ENCODE measurements at places on chromosomes 5 and 9.

GRCh38 chr9:113808391-113809358 is 67.4 kb upstream of the ZNF618 start:
- DNase-seq, result no peak

DNA sequence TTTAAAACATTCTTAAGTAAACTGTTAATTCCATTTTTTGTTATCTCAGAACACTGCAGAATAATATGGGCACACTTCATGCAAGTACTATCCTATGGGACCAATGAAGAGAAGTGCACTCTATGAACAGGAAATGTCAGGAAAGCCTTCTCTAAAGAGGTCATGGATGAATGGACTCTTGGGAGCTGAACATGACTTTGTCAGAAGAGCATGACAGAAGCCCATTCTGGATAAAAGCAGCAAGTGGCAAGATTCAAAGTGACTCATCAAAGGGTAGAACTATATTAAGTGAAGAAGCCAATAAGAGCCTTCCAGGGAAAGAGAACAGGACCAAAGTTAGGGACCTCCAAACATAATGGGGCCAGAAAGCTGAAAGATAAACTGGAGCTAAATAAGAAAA is 94.0 kb downstream of the RAPGEF6 start:
- no peak for DNase-seq

- DNase-seq, result no peak
These were observed 857 bp downstream of the FAM169A start for GRCh38 chr5:74865256-74865803.

DNA sequence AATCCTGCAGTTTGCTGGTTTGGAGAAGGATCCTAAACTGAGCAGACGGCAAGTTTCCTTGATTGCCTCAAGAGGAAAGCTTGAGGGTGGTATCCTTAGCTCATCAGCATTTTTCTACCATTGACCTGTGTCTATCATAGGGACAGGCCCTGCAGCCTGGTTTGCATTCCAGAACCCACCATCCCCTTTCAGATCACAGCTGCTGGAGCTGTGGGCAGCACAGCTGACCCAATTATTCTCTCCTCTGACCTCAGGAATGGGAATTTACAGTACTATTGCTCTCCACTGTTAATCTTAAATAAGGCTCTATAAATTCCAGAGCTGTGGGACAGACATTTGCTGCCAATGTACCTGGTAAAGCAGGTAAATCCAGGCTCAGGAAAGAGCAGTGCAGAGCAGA is 163.0 kb downstream of the SPOCK1 start:
- no peak for DNase-seq

GRCh38 chr9:97364769-97365490 is 47.0 kb upstream of the TDRD7 start:
- DNase-seq, result no peak

- DNase-seq, result no peak
These were observed 167.9 kb upstream of the MOCS2 start for GRCh38 chr5:53277491-53277890.

DNA sequence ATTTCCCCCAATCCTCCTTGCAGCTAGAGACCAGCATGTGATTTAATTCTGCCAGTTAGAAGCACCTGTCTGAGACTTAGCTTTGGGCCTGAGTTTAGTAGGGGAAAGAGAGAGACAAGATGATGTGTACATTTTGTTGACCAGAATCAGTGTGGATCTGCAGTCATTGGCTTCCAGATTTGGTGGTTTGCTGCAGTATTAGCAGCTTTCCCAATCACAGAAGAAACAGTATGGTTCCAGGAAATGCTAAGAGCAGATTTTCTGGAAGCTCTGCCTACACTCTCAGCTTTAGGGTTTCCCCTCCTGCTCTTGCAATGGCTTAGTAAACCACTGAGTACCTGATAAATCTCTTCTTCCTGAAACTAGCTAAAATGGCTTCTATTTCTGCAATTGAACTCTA is 48.8 kb upstream of the FREM1 start:
- no peak for DNase-seq

DNA sequence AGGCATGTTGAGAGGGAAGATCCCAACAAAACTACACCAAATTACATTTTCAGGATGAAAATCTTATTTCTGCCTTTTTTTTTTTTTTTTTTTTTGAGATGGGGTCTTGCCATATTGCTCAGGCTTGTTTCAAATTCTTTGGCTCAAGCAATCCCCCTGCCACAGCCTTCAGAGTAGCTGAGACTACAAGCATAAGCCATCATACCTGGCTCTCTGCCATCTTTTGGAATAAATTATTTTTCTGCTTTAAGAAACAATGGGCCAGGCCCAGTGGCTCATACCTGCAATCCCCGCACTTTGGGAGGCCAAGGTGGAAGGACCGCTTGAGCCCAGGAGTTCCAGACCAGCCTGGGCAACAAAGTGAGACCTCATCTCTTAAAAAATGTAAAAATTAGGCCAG is 14.3 kb downstream of the AFF4 start:
- DNase-seq, result no peak

GRCh38 chr9:98960409-98960808 is 16.7 kb downstream of the COL15A1 start:
- no peak for DNase-seq

DNA sequence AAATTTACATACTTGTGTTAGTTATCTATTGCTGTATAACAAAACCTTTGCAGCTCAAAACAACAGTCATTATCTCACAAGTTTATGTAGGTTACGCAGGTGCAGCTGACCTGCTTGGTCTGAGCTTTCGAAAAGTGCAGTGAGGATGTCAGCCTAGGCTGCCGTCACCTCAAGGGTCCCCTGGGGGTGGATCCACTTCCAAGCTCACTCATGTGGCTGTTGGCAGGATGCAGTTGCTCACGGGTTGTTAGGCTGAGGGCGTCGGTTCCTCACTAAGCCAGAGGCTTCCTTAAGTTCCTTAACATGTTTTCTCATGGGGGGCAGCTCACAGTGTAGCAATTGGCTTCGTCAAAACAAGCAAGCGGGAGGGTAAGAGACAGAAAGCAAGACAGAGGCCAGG is 139.8 kb downstream of the DOCK8 start:
- no peak for DNase-seq
